ENCODE measurements at places on chromosomes 2 and 18.

GRCh38 chr2:42569883-42570282 is 1.5 kb downstream of the MTA3 start:
- DNase-seq: no peak

DNA sequence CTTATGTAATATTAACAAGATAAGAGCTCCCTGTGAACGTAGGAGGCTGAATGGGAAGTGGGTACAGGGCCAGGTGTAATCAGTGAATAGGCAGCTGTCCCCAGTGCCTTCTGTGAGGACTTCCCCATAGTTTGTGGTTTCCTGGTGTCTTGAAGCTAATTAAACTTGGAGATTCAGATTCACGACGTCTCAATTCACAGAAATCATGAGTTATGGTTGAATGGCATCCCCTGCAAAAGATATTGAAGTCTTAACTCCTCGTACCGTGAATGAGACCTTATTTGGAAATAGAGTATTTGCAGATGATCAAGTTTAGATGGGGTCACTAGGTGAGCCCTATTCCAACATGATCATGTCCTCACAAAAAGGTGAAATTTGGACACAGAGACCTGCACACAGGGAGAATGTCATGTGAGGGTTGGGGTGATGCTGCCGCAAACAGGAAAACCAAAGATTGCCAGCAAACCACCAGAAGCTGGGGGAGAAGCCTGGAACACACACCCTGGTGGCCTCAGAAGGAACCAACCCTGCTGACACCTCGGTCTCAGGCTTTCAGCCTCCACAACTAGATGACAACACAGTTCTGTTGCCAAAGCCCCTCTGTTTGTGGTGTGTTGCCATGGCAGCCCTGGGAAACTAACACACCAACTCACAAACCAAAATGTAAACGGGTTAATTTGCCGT is 13.2 kb downstream of the ARL4C start:
- peak; percentile 86 for DNase-seq

DNA sequence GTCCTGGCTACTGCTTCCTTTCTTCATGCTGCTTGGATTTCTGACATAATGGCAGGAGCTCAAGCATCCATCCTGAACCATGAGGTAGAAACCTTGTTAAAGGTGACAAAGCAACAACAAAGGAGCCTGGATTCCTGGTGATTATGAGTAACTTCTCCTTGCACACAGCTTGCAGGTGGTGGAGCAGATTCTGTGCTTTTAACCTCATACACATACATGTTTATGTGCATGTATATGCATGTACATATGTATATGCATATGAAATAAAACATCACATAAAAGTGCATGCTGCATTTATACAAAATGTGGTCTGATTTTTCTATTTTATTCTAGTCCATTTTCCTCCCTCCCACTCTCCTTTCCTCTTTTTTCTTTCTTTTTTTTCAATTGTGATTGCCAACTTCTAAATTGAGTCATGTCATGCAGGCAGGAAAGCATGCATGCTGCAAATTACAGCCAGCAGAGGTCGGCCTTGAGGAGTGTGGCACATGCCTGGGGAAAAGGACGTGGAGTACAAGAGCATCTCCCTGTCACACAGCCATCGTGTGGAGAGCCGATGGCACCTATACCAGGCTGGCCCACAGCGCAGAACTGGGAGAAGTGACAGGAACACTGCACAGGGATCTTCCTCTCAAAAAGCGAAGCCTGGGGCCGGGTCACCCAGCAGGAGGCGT is 17.9 kb downstream of the LCT start:
- no peak for DNase-seq

DNA sequence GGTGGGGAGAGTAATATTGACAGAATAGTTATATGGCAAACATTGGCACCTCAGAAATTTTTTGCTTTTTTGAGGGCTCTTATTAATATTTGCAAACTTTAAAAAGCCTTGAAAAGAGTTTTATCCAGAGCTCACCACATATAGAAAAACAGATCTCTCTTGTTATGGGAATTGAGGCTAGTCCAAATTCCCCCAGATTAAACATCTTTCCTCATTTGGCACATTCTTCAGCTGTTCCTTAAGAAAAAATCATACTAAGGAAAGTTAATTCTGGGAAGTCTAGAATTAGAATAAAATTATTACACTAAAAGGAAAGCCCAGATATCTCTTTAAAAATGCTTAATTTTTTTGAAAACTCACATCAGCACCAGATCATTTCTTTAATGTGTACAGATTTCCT is 5.6 kb downstream of the TFPI start:
- DNase-seq: no peak

DNA sequence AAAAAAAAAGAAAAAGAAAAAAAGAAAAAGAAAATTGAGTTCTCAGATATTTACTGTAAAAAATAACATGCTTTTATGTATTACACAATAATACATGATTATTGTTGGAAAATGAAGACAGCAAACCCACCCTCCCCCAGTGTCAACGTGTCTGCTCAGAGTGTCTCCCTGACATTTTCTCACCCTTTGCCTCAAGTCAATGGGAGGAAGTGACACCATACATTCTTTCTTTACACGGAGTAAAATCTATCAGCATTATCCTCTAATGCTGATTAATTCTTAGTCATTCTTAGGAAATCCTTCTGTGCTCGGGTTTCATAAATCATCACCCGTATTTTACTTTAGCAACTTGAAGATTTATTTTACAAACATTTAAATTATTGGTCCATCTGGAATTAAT is 32.0 kb downstream of the CTAGE1 start:
- DNase-seq: no peak
